Globus pallidus (tissue), 1 donor: ENCODE measurements at places on chromosomes 7 and 10.
A peak's percentile ranks its signal among the peaks of the same experiment; 100 is the strongest.

- DNase-seq: peak; percentile 25
Measured at GRCh38 chr10:28680358-28680752, 3.0 kb downstream of the BAMBI start.

GRCh38 chr10:79123547-79123963 is 54.8 kb downstream of the ZMIZ1 start:
- no peak for DNase-seq

DNA sequence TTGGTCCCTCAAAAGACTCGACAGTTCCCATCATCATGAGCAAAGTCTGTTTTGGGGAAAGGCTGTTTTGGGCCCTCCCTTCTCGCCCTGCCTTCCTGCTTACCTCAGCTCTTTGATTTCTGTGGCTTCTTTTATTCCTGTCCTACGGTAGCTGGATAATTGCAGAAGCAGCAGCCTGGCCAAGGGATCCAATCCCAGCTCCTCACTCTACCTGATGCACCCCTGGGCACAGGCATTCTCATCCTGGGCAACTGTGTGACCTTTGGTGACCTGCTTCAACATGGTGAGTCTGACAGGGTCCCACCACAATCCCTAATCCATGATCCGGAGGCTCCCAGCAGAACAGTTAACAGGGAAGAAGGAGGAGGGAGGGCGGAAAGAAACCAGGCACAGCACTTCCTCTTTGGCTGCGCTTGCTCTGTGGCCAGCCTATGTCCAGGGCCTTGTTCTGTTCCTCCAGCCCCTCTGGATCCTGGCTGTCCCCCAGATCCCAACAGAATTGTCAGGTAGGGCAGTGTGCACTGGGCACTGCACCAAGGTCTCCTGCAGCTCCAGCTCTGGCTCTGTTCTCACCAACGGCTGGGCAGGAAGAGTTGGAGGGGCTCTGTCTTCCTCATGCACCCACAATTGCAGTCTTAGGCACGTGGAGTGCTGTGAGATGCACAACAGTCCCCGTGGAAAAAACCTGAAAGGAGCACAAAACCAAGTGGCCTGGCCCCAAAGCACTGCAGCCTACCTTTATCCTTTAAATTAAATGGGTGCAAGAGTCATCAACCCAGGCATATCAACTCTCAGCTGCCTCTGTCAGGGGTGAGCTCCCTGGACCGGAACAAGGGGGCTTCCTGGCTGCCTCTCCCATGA is 144.4 kb downstream of the PTPN20 start:
- no peak for DNase-seq

GRCh38 chr7:16805441-16805840 is 642 bp upstream of the AGR2 start:
- no peak for DNase-seq

- no peak for DNase-seq
Measured at GRCh38 chr10:78942091-78942501, 126.7 kb upstream of the ZMIZ1 start.

GRCh38 chr10:114684822-114685209 is 26.7 kb upstream of the ABLIM1 start:
- no peak for DNase-seq
